ENCODE measurements at places on chromosomes 5 and 9. TPM values are rescaled to one million over a fixed set of nuclear protein-coding genes. Genes with fewer than 3 reads are reported as not detected.
A peak's percentile ranks its signal among the peaks of the same experiment; 100 is the strongest.

Gene HTR4
- 2.0 TPM for total RNA-seq

Gene PRSS3
- total RNA-seq = 3.5 TPM

Gene DBH
- total RNA-seq = not detected

Gene CDO1
- 29.8 TPM for total RNA-seq

Gene PAPPA
- total RNA-seq = 8.9 TPM

- no peaks in the 10 kb centered on the region for H3K27me3 ChIP-seq
- no peak overlapping the region for H3K4me3 ChIP-seq
- no peak for DNase-seq
- no peaks in the 10 kb centered on the region for H3K36me3 ChIP-seq
Measured at GRCh38 chr5:80864109-80864508, 96.1 kb upstream of the RASGRF2 start.

- H3K36me3 ChIP-seq = no peaks in the 10 kb centered on the region
- no peaks in the 10 kb centered on the region for H3K27me3 ChIP-seq
- DNase-seq = no peak
- no peak overlapping the region for H3K4me3 ChIP-seq
Measured at GRCh38 chr5:132223861-132224260, 3.8 kb downstream of the P4HA2 start.

GRCh38 chr9:85599540-85600105, 142.1 kb downstream of the AGTPBP1 start:
- no peak overlapping the region for H3K27ac ChIP-seq
- H3K27me3 ChIP-seq = no peaks in the 10 kb centered on the region
- no peak for DNase-seq
- no peak overlapping the region for H3K4me3 ChIP-seq
- no peaks in the 10 kb centered on the region for H3K36me3 ChIP-seq

- H3K27me3 ChIP-seq = no peaks in the 10 kb centered on the region
- no peaks in the 10 kb centered on the region for H3K36me3 ChIP-seq
- H3K4me3 ChIP-seq = no peak overlapping the region
- H3K4me1 ChIP-seq = no peaks in the 10 kb centered on the region
Measured at GRCh38 chr9:37311938-37312708, 110.4 kb upstream of the GRHPR start.

- no peak overlapping the region for H3K4me3 ChIP-seq
- no peaks in the 10 kb centered on the region for H3K36me3 ChIP-seq
- no peak overlapping the region for H3K27ac ChIP-seq
Measured at GRCh38 chr9:35619800-35620158, 1.6 kb upstream of the CD72 start.

DNA sequence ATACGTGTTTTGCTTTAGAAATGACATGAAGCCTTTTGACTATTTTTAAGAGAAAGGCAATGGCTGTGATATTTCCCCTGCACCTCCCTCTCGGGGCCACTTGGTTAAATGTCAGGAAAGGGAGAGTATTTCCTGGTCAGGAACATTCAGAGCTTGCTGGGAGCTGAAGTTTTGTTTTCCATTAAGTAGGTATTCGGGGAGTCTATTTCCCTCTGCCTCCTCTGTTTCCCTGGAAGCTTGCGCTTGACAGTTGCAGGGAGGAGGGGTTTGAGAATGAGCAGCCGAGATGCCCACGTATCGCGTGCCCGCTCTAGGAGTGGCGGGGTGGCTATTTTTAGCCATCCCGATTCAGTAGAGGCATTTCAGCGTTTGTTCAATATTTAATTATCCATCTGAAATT, 6.7 kb downstream of the DAB2IP start:
- DNase-seq = no peak
- H3K4me1 ChIP-seq = peaks cover 8% of the 10 kb centered on the region
- no peak overlapping the region for H3K4me3 ChIP-seq
- no peak overlapping the region for H3K27ac ChIP-seq
- H3K36me3 ChIP-seq = no peaks in the 10 kb centered on the region
- H3K27me3 ChIP-seq = no peaks in the 10 kb centered on the region

GRCh38 chr9:73714294-73714693, 562.6 kb downstream of the ANXA1 start:
- H3K4me1 ChIP-seq = no peaks in the 10 kb centered on the region
- H3K27me3 ChIP-seq = no peaks in the 10 kb centered on the region
- DNase-seq = no peak

GRCh38 chr5:167802755-167803431, 488.6 kb upstream of the WWC1 start:
- H3K4me3 ChIP-seq = no peak overlapping the region
- no peaks in the 10 kb centered on the region for H3K36me3 ChIP-seq
- no peak for DNase-seq
- H3K27ac ChIP-seq = no peak overlapping the region
- peaks cover 2% of the 10 kb centered on the region for H3K27me3 ChIP-seq

DNA sequence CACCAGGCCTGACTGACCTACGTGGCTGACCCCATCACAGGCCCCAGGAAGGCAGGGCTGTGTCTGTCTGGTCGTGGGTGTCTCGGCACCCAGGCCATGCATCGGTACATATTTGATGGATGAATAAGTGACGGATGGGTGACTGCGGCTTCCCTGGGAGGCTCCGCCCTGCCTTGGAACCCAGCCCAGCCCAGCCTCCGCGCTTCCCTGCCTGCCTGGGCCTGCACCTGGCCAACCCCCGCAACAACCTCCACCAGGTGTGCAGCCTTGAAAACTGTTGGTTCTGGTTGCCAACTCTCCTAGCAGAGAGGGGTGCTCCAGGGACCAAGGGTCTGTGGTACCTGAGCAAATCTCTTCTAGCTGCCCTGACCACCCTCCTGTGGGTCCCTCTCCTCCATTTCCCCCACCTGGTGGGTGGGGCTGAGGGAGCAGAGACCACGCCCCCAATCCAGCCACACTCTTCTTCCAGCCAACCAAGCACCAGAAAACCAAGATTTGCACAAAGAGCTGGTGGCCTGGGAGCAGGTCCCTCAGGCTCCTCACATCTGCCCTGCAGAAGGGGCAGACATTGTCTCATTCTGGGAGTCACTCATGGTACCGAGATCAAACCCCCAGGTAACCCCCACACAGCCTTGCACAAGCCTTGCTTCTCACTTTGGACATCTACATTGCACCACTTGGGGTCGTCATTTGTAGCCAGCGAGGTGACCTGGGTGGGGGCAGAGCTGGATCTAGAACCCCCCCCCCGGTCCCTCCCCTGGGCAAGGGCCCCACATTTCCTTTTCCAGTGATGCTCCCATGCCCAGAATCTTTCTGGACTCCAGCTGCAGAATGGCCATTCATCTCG, 100.6 kb upstream of the IER5L start:
- no peak overlapping the region for H3K4me3 ChIP-seq
- no peaks in the 10 kb centered on the region for H3K4me1 ChIP-seq
- no peaks in the 10 kb centered on the region for H3K27me3 ChIP-seq
- no peaks in the 10 kb centered on the region for H3K36me3 ChIP-seq

- peaks cover 14% of the 10 kb centered on the region for H3K27me3 ChIP-seq
- no peaks in the 10 kb centered on the region for H3K36me3 ChIP-seq
- H3K4me1 ChIP-seq = peaks cover 5% of the 10 kb centered on the region
- no peak for DNase-seq
Measured at GRCh38 chr5:38013107-38013506, 173.3 kb upstream of the GDNF start.

- H3K36me3 ChIP-seq = no peaks in the 10 kb centered on the region
- H3K4me3 ChIP-seq = no peak overlapping the region
- H3K27me3 ChIP-seq = peaks cover 39% of the 10 kb centered on the region
- H3K27ac ChIP-seq = no peak overlapping the region
- no peak for DNase-seq
Measured at GRCh38 chr9:34574571-34574970, 15.0 kb downstream of the CNTFR start.

- peak; percentile 38 for DNase-seq
- H3K4me3 ChIP-seq = no peak overlapping the region
- H3K27ac ChIP-seq = peak overlapping the region; percentile 86
- H3K36me3 ChIP-seq = no peaks in the 10 kb centered on the region
- peaks cover 46% of the 10 kb centered on the region for H3K4me1 ChIP-seq
Measured at GRCh38 chr9:88749420-88749819, 214.4 kb downstream of the NXNL2 start.

GRCh38 chr9:96413302-96414221, 4.6 kb downstream of the ZNF367 start:
- peaks cover 9% of the 10 kb centered on the region for H3K4me1 ChIP-seq
- DNase-seq = no peak
- no peak overlapping the region for H3K4me3 ChIP-seq
- H3K27me3 ChIP-seq = no peaks in the 10 kb centered on the region
- no peak overlapping the region for H3K27ac ChIP-seq

DNA sequence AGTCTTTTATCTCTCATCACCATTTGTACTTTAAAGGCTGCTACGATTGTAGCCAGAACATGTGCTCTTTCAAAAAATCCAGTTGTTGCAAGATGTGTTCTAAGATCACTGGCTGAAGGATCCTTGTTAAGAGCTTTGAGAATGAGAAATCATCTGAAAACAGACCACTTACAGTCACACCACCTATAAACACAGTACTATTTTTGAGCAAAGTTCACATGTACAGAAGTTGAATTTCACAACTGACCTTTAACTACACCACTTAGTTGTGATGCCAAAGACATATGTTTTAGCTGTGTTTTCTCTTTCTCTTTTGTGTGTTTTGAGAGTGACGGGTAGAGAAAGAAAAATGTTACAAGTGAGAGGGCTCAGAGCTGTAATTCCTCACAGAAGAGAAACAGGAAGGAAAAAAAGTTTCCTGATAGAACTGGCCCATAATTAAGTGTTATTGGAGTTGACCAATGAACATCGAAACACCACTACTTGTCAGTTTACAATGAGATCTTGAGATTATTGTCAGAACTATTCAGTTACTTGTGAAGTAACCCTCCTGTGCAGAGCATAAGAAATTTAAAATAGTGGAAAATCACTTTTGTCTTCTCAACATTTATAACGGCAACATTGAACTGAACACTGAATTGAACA, 245.4 kb downstream of the MLLT3 start:
- H3K4me3 ChIP-seq = no peak overlapping the region
- H3K36me3 ChIP-seq = no peaks in the 10 kb centered on the region
- peak overlapping the region; percentile 52 for H3K27ac ChIP-seq
- DNase-seq = no peak
- no peaks in the 10 kb centered on the region for H3K27me3 ChIP-seq
- peaks cover 26% of the 10 kb centered on the region for H3K4me1 ChIP-seq

All from hepatocyte (in vitro differentiated cells).